ENCODE measurements at places on chromosomes 3 and 15.

DNA sequence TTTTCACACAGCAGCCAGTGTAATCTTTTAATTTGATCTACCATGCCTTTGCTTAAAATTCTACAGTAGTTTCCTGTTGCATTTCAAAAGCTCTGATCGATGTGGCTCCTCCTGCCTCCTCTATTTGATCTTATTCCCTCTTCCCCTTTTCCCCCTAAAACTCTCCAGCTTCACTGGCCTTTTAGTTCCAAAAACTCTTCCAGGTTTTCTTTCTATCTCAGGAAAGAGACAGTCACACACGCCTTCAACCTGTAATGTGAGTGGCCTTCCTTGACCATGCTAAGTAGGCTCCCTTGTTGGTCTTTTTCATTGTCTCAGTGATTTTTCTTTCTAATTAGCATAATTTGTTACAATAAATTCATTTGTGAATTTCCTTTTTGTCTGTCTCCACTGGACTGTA is 985 bp downstream of the TEX9 start:
- no peak for DNase-seq

- no peak for DNase-seq
Observed at GRCh38 chr3:112379020-112379690, 46.2 kb downstream of the CD200 start.

DNA sequence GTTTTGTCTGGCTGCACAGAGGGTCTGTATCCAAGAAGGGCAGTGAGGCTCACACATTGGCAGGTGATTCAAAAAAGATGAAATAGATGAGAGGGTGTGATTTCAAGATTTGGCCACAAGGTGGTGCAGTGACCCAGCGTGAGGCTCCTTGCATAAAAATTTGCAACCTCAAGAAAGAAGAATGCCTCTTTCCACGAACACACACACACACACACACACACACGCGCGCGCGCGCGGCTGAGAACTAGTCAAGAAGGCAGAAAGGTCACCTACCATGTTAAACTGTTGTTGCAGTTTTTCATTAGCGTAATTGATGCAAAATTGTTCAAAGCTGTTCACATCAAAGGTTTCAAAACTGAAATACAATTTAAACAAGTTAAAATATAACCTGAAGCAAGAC is 39.2 kb downstream of the MYO5C start:
- peak; percentile 64 for DNase-seq

- no peak for DNase-seq
Observed at GRCh38 chr3:1971780-1972179, 126.9 kb upstream of the CNTN4 start.

DNA sequence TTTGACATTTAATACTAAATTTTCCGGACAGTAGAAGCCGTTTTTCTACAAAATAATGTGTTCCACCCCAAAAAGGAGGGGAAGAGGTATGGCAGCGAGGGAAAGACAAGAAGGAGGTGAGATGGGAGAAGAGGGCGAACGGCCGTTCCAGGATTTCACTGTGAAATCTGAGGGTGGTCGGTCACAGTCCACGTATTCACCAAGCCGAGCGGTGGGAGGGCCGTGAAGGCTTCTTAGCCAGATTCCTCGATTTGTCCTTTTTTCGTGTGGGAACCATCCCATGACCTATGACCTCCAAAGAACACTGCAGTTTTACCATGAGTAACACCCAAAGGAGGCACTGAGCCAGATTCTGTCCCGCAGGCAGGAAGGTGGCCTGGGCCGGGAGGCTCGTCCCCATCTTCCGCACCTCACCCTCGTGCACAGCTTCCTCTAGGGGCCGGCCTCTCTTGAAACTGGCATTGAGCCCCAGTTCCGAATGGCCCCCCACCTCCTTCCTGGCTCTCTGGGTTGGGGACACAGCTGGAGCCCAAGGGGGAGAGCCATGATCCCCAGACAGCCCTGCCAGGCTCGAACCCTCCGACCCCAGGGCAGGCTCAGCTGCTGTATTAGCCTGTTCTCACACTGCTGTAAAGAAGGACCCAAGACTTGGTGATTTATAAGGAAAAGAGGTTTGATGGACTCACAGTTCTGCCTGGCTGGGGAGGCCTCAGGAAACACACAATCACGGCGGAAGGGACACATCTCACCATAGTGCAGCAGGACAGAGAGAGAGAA is 23.7 kb downstream of the XXYLT1 start:
- no peak for DNase-seq
